ENCODE measurements at places on chromosomes 11 and 22.

GRCh38 chr11:17607083-17607429 lies 60.0 kb downstream of the OTOG start:
- no peak for DNase-seq

DNA sequence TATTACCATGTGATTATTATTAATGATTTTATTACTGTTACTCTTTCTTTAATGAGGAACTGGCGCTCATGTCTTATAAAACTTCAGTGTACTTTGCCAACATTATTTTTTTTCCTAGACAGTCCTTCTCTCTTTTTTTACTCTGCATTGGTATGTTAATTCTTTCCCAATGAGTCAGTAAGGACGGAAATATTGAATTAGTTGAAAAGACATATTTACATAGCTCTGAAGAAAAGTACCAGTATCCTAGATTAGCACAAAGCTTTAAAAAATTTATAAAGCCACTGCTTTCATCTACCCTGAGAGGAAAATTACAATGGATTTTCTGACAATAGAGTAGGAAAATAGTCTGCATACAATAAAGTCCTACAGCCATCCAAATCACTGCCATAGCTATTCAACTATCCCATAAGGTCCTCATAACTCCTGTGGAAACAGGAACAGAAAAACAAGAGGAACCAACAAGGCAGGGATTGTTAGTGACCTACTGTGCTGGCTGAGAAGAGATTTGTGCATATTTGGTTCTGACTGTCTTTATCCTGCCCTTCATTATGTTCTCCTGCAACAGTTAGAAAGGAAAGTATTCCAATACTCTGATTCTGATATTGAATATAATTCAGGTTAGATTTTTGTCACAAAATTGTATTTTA lies 314.4 kb downstream of the AASDHPPT start:
- DNase-seq: no peak

GRCh38 chr11:87739766-87740165 lies 435.5 kb downstream of the RAB38 start:
- no peak for DNase-seq

GRCh38 chr22:24583221-24584165 lies 9.4 kb downstream of the LRRC75B start:
- DNase-seq: no peak

- no peak for DNase-seq
Observed at GRCh38 chr22:50074551-50075530, 10.4 kb downstream of the MLC1 start.

GRCh38 chr11:5246772-5247471 lies 2.7 kb downstream of the HBG1 start:
- DNase-seq: no peak

- DNase-seq: peak; percentile 58
Observed at GRCh38 chr22:46576556-46577367, 39.3 kb upstream of the CELSR1 start.

DNA sequence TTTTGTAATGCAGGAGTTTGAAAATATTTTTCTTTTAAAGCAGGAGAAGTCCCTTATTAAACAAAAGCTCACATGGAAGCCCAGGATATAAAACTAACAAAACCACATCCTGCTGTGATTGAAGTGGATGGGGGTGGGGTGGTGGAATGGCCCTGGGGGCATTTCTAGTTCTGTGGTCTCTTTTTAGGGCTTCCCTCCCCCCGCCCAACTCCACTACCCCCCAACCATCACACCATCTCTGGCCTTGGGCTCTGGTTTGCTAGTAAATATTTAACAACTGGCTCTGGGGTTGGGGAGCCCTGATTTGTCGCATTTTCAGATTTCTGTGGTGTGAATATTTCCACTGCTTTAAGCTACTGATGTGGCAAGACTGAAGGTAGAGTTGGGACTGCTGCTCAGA lies 279.6 kb upstream of the PLET1 start:
- DNase-seq: no peak
